Left kidney (tissue), 8 donors: ENCODE measurements at places on chromosomes 1 and 21. TPM values are rescaled to one million over a fixed set of nuclear protein-coding genes. Genes with fewer than 3 reads are reported as not detected.

- no peak for DNase-seq
These were observed 363.5 kb upstream of the USP24 start for GRCh38 chr1:55578646-55579045.

GRCh38 chr1:243379208-243379607 lies 123.4 kb downstream of the SDCCAG8 start:
- no peak for DNase-seq

The VCAM1 gene
- 44.6 TPM for polyA plus RNA-seq

The MTARC2 gene
- polyA plus RNA-seq: 61.5 TPM

- no peak for DNase-seq
These were observed 2.1 kb upstream of the WASF2 start for GRCh38 chr1:27491748-27492700.

- no peak for DNase-seq
These were observed 36.3 kb upstream of the FAM3B start for GRCh38 chr21:41280115-41280919.
